Stimulated activated CD8-positive, alpha-beta memory T cell treated with anti-CD3 and anti-CD28 coated beads, Interleukin-15, amount 100 ng/mL, for 24 hours (primary cell): ENCODE measurements at places on chromosomes 2 and 18.

DNA sequence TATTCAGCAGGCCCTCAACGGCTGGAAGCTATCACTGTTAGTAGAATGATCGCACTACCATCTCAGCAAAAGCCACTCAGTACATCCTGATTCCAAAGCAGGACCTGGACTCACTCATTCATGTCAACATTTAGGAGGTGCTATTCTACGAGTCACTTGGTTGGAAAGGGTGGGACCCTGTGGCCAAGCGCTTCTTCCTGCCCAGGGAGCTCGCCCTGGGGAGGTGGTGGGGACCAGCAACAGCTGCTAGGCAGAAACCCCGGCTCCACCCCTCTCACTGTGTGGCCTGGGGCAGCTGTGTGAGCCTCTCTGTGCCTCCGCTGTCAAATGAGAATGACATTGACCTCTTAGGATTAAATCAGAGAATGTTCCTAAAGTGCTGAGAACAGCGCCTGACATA lies 231.4 kb downstream of the EIPR1 start:
- DNase-seq: no peak

GRCh38 chr2:85672456-85672855 lies 4.5 kb upstream of the SFTPB start:
- no peak for DNase-seq

GRCh38 chr18:78659748-78660147 lies 319.9 kb upstream of the SALL3 start:
- DNase-seq: no peak

- DNase-seq: no peak
Observed at GRCh38 chr18:74396171-74397169, 60.6 kb downstream of the DIPK1C start.

DNA sequence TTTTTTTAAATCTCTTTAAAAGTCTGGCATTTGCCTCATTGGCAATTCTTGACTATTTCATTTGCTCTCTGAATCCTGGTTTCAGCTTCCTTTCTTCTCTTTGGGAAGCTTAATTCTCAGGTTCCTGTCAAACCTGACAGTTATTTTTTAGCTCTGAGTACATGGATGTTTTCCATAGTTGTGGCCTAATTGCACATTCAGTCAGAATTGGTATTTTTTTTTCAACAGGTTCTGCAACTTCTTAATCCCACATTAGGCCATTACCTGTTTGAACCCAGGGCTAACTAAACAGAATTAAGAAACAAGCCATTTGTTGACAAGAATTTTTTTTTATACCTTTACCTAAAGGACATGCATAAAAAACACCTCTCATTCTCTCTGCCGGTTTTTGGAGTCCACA lies 338.8 kb downstream of the SETBP1 start:
- no peak for DNase-seq

GRCh38 chr18:55869556-55870501 lies 281.8 kb upstream of the TCF4 start:
- no peak for DNase-seq

GRCh38 chr2:181124497-181124896 lies 144.1 kb downstream of the UBE2E3 start:
- no peak for DNase-seq

DNA sequence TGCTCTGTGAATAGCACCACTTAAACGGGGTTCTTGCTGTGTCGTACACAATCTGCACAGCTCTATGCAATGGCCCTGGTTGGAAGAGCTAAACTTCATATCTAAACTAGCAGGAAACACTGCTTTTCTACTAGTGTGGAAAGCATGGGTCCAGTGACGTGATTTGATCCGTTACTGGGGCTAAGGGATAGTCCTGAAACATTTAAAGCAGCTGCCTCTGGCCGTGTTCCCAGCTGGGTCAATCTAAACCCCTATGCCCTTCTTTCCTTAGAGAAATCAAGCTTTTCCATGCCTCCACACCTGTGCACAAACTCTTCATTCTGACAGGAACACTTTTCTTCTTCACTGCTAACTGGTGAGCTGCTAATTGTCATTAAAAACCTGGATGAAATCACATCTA lies 5.4 kb upstream of the IGFBP5 start:
- DNase-seq: no peak

- no peak for DNase-seq
Observed at GRCh38 chr2:121471532-121472469, 58.9 kb upstream of the RNU4ATAC start.

GRCh38 chr2:240401781-240402551 lies 33.5 kb upstream of the GPC1 start:
- DNase-seq: no peak

GRCh38 chr2:159960414-159960813 lies 102.0 kb downstream of the PLA2R1 start:
- DNase-seq: no peak

DNA sequence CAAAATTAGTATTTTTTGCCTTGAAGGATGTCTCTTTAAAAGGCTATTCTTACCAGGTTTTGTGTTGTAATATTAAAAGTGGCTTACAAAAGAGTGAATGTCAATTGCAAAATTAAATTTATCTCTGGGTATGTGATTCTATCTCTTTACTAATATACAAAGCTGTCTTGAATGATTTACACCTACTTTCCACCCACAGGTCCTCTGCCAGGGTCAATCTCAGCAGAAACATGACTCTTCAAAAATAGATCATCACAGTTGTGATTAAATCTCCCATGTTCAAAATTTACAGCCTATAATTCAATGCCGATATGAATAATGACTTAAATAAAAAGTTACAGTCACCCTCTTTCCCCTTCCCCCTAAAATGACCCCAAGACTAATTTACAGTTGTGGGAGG lies 78.8 kb downstream of the SLC8A1 start:
- DNase-seq: no peak

DNA sequence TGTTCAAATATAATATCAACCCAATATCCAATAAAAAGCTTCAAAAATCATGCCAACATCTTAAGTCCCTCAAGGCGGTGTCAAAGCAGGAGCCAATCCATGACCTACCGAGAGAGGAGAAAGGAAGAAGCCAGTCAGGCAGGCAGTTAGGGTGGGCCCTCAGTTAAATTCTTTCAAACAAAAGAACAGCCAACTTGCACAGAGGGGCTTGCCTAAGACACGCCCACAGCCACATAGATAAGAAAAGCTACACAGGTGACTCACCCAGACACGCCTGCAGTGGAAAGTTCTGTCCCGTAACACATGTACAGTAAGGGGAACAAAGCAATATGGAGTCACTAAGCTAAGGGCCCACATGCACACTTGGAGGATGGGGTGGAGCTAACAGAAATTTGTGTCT lies 61.3 kb downstream of the SP110 start:
- no peak for DNase-seq

- DNase-seq: no peak
Observed at GRCh38 chr18:73214970-73215369, 347.2 kb upstream of the NETO1 start.

GRCh38 chr2:77521931-77522470 lies at the start of gene LRRTM4:
TSS of gene LRRTM4 (minus strand) at chr2:77522376.
- DNase-seq: no peak

DNA sequence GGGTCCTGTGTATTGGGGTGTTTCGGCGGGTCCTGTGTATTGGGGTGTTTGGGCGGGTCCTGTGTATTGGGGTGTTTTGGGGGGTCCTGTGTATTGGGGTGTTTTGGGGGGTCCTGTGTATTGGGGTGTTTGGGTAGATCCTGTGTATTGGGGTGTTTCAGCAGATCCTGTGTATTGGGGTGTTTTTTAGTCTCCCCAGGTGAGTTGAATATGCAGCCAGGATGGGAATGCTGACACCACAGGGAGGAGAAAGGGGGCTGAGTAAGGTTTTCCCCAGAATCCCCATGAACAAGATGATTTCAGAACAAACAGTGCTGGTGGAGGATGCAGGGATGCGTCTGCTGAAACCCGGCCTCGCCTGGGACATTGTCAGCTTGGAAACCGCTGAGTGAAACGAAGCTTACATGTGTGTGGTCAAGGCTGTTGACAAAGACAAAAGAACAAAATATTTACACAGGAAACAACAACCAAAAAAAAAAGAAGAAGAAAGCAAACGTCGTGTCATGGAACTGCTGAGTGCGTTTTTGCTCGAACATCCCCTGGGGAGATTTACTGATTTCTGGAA lies 88.5 kb upstream of the ODC1 start:
- no peak for DNase-seq

DNA sequence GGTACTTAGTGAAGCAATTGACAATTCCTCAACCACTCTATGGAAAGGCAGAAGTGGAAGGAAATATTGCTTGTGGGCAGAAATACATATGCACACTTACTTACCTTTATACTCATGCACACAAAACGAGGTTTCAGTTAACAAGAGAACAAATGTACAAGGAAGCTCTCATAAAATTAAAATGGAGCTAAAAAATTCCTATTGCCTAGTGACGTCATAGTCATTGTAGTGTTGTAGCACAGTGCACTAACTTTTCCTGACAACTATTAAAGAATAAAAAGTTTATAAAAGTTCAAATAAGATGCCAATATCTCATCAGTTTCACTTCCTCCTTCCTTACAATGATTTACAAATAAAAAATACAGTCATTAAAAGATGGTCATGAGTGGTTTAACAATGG lies 1161.9 kb upstream of the NRXN1 start:
- DNase-seq: no peak

DNA sequence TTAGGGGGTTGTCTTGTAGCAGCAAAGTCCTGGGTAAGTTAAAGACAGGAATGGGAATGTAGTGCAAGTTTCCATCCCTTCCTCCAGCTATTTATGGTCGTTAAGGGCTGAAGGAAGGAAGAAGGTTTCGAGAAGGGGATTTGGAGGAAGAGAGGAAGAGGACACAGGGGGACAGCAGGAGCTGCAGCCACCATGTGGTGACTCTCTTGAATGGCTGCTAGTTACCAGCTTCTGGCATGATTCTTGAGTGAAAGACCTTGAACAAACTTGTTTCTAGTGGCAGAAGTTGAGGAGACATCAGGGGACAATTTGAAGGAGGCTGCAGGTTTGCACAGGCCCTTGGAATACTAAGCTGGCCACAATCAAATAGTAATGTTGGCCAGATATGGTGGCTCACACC lies 116.6 kb downstream of the MTX2 start:
- DNase-seq: no peak

GRCh38 chr2:187408926-187409325 lies 39.1 kb downstream of the CALCRL start:
- no peak for DNase-seq

DNA sequence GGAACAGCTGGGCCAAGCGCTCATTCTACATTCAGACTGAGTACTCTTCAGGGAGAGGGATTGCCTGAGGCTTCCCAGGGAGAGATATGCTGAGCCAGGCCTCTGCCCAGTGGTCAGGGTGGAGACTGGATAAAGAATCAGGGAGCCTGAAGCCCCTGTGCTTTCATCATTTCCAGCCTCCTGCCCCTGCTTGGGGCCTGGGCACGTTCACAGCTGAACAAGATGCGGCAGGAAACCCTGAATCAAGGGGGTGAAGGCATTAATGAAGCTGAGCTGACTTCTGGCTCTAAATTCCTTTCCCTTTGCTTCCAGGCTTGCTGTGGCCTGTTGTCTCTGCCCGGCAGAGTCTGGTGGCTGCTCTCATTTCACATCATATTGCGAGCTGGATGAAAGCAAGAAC lies 35.0 kb downstream of the RPL37A start:
- DNase-seq: no peak

DNA sequence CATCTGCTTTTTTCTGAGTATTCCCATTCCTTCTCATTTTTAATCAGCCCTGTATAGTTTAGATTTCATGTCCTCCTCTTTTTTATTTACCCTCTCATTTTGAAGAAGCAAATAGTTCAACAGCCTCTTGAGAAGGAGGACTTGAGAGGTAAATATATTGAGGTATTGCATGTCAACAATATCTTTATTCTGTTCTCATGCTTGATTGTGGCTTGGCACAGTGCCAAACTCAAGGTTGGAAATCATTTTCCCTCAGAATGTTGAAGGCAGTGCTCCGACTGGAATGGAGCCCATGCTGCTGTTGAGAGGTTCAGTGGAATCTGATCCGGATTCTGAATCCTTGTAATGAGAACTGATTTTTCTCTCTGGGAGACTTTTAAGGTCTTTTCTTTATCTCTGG lies 31.0 kb upstream of the GALNT3 start:
- no peak for DNase-seq

DNA sequence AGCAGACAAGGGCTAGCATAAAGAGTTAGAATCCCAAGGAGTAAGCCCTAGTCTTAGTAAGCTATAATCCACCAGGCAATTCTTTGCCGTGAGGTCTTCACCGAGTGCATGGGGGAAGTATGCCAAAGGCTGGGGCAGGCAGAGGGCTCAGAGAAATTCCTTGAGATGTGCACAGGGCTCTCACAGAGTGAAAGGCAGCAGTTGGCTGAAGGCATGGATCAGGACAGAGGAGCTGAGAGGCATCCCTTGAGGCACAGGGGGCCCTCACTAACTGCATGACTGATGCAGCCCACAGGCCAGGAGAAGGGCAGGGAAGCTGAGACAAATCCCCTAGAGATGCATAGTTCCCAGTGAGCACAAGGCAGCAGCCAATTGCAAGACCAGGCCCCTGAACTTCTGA lies 34.1 kb downstream of the PTH2R start:
- no peak for DNase-seq

DNA sequence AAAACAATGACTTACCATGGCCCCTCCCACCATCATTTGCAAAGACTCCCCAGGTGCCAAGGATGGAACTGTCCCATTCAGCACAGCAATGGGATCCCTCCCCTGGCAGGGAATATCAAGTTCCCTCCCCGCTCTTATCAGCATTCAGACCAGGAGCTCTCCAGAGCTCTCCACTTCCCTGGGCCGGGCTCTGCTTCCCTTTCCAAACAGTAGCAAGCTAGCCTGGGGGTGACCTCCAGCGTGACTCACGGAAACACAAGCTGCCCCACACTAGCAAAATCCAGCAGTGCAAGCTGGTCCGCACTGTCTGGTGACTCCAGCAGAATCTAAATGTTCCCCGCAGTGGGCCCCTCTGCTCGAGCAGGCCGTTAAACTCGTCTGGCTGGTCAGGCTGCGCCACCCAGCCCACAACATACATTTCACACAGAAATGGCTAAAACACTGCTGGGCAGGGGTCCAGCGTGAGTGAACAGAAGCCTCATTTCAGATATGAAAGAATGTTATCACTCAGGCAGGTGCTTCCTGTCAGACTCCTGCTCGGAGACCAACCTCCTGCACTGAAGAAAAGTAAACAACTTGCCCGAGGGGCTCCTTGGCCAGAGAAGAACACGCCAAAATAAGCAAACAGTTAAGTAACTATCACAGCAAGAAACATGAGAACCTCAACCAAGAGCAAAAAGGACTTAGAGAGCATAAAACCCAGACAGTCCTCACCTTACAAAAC lies 33.9 kb downstream of the STAT1 start:
- no peak for DNase-seq

- DNase-seq: no peak
Observed at GRCh38 chr2:108616751-108617161, 82.5 kb downstream of the LIMS1 start.
